ENCODE measurements at places on chromosomes 2 and 18. TPM values are rescaled to one million over a fixed set of nuclear protein-coding genes. Genes with fewer than 3 reads are reported as not detected.

GRCh38 chr18:53385889-53386288, 838.6 kb downstream of the MBD2 start:
- no peak for DNase-seq

GRCh38 chr2:136067459-136067858, 50.5 kb downstream of the CXCR4 start:
- DNase-seq = no peak

Gene IL36RN
- not detected for polyA plus RNA-seq

Gene SGO2
- 2.2 TPM for polyA plus RNA-seq

Gene LONRF2
- not detected for polyA plus RNA-seq

- DNase-seq = no peak
These were observed 88.5 kb downstream of the VAPA start for GRCh38 chr18:10002280-10002679.

Gene G6PC2
- polyA plus RNA-seq = not detected

Gene KIF1A
- polyA plus RNA-seq = not detected

DNA sequence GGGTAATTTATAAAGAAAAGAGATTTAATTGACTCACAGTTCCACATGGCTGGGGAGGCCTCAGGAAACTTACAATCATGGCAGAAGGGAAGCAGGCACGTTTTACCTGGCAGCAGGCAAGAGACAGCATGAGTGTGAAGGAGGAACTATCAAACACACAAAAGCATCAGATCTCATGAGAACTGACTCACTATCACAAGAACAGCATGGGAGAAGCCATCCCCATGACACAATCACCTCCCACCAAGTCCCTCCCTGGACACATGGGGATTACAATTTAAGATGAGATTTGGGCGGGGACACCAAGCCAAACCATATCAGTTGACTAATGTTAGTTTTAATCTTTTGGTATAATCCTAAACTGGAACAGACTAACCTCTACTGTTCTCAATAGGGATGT, 49.1 kb upstream of the CPO start:
- no peak for DNase-seq

DNA sequence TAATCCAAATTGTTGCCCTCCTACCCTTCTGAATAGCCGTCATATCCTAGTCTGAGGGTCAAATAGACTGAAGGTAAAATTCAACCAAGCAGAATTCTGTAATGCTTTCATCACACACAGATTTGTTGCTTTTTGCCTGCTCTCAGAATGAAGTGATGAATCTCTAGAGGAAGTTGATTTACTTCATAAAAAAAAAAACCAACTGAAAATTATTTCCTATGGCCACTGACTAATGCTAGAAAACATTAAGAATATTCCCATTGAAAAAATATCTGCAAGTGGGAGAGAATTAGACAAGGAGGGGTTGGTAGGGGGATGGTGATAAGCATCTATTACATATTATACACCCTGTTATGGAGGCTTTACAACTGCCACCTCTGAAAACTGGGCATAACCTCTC, 2.3 kb upstream of the IL1RL2 start:
- DNase-seq = no peak

Gene C2orf69
- 10.9 TPM for polyA plus RNA-seq

DNA sequence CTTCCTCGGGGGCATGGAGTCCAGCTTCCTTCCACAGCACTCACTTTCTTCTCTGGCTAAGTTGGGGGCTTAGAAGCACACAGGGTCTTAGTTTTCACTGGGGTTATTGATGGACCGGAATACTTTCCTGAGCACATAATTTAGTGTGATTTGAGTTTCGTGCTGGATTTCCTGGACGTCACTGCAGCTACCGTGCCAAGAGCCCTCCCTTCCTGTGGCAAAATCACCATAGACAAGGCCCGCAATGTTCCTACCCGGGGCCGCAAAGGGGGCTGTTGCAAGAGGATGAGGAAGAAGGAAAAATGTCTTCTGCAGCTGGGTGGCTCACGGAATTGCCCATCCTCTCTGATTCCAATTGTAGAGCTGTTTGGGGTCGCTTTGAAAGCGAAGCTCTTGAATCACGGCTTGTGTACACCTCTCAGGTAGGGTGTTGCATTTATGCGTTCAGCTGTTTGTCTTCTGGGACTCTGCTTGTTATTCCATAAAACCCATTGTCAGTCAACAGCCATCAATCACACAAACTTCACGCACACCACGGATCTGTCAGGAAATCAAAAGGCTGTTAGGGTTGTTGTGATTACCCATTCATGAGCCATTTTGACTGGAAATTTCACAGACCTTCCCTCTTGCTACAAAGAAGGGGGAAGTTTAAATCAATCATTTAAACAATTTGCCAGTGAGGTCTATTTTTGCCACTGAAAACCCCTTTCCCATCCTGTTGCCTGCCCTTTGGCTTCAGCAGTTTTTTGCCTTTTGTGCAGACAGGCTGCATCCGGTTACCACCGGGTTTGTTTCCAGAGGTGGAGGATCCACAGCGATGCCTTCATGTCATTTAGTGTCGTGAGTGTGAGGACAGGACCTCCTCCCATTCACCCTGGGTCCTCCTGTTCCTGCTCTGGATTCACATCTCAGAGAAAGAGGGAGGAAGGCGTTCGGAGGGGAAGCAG, 36.0 kb downstream of the SMIM21 start:
- no peak for DNase-seq

DNA sequence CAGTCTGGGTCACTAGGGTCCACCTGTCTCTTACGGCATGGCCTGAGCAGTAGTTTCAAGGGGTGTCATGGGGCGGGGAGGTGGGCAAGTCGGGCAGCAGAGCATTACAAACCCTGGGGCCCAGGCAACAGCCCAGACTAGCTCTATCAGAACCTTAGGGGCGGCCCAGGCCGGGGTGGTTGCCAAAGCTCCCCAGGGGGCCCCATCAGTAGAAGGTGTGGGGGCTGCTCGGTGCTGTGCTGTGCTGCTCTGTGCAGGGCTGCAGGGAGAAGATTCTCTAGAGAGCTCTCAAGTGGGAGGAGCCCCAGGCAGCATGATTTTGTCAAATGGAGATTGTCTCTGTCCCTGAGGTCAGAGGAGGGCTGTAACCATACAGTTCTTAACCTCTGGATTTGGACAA, 36.4 kb upstream of the SLC14A1 start:
- DNase-seq = no peak

Gene PROKR1
- not detected for polyA plus RNA-seq

Gene SLC5A7
- polyA plus RNA-seq = not detected

- DNase-seq = no peak
These were observed 545.7 kb downstream of the ZEB2 start for GRCh38 chr2:143974262-143974661.

DNA sequence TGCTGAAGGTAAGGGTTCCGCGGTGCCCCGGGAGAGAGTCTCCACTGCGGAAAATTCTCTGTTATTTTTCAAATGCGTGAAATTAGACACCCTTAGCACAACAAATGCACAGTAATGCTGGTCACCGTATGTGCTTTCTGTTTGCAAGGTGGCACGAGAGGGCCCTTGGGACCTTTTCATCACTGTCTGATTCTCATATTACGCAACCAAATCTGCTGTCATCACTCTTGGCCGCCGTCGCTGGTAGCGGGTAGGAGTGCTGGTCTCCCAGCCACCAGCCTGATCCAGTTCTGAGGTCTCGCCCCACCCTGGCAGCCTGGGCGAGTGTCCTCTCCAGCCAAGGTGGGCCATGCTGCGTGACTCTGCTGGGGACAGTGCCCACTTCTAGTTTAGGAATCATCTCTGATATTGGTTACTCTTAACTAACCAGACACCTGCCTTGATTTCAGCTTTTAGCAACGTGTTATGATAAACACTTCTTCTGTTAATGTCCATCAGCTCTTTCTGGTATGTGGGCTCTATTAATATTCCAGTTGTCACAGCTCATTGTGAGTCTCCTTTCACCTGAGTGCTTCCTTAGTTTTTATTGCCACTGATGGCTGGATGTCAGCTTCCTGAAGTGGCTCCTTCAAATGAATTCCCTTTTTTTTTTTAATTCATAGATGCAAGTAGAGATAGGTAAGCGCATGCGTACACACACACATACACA, 199.4 kb downstream of the GBX2 start:
- no peak for DNase-seq

Gene COL5A2
- 0.29 TPM for polyA plus RNA-seq

Gene RSAD2
- 15.0 TPM for polyA plus RNA-seq

Gene ANKRD39
- polyA plus RNA-seq = 15.6 TPM

Gene ARPC2
- 638 TPM for polyA plus RNA-seq

DNA sequence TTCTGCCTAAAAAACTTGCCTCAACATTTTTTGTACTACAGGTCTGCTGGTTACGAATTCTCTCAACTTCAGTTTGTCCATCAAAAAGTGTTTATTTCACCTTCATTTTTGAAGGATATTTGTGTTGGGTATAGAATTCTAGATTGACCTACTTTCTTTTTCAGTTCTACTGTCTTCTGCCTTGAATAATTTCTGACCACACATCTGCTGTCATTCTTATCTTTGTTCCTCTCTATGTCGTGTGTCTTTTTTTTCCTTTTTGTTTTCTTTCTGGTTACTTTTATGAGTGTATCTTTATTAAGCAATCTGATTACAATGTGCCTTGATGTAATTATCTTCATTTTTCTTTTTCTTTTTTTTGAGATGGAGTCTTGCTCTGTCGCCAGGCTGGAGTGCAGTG, 25.3 kb downstream of the ADCY3 start:
- no peak for DNase-seq

Gene CNDP1
- not detected for polyA plus RNA-seq

Gene POLE4
- polyA plus RNA-seq = 153 TPM

DNA sequence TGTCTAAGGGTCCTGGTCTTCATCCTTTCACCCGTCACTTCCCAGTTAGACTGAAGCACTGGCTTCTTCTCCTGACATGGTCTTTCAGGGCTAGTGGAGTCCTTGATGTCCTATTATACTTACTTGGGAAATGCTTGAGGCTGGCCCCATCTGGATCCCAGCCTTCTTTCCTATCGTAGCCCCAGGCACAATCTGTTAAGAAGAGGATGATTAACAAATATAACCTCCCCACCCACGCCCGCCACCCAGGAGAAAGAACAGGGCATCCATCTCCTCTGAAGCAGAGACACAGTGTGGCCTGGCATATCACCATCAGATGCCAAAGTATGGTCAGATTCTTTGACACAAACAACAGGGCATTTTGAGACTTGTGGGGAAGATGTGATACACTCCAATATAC, 530.1 kb downstream of the SOX11 start:
- DNase-seq = no peak

DNA sequence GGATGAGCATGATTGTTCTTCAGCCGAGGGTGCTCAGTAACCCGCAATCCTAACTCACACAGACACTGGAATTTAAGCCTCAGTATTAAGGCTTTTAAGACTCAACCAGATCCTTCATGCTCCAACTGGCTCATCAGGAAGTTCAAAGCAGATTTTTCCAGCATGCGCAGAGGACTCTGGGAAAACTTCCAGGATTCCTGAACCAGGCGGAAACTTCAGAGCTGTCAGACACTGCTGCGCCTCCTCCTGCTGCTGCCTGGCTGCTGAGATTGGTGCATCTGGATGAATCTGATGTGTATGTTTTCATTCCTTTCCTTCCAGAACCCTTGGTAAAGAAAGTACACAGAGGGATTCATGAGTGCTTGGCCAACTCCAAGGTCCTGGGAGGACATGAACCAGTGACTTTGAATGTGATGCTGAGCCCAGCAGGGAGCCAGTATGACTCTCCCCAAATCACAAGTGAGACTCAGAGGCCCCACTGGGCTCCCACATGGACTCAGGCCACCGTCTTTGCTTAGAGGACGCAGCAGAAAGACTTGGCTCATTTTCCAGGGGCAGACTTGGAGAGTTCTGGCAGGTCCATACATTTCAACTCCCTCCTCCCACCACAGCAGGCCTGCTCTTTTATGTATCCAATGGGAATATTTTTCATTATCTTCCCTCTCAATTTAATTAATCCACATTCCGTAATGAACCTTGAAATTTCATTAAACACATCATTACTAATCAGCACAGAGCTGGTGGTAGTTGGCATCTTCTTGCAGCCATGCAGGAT, 143.5 kb upstream of the HDAC4 start:
- DNase-seq = no peak

DNA sequence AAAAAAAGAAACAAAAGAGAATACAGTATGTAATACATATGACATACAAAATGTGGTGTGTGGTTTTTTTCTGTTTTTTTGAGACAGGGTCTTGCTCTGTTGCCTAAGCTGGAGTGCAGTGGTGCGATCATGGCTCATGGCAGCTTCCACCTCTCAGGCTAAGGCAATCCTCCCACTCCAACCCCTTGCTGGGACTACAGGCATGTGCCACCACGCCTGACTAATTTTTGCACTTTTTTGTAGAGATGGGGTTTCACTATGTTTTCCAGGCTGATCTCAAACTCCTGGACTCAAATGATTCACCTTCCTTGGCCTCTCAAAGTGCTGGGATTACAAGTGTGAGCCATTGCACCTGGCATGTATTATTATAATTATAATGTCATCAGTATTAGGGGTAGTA, 38.9 kb downstream of the DHX57 start:
- DNase-seq = no peak

GRCh38 chr2:120219766-120220165, 3.4 kb downstream of the TMEM185B start:
- no peak for DNase-seq

- DNase-seq = no peak
These were observed 186.4 kb downstream of the VAPA start for GRCh38 chr18:10100196-10100595.

DNA sequence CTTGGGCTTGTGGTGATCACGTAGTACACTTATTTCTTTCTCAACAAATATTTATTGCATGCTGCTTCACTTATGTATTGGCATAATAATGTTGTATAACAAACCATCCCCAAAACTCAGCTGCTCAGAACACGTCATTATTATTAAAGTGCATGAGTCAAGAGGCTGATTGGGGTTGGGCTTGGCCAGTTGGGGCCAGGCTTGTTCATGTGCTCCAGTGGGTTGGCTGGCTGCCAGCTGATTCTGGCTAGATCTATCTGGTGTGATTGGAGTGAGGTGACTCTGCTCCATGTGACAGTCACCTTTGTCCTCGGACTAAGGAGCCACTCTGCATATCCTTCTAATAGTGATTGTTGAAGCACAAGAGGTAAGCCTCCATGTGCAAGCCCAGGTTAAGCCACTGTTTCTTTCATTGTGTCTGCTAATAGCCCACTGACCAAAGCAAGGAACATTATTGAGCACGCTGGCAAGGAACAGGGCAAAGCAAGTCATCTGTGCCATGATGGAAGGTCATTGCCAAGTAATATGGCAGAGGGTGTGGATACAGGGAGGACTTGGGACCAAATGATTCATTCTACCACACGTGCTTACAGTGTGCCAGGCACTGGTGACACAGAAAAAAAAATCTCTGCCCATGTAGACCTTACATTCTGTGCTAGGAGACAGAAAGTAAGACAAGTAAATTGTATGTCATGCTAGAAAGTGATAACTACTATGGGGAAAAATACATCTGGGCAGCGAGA, 63.3 kb upstream of the TMEM182 start:
- no peak for DNase-seq

Measured in naive thymus-derived CD4-positive, alpha-beta T cell (primary cell).